ENCODE measurements at places on chromosomes 7 and 10.

- DNase-seq: no peak
Observed at GRCh38 chr7:146136357-146136875, 19.8 kb downstream of the CNTNAP2 start.

DNA sequence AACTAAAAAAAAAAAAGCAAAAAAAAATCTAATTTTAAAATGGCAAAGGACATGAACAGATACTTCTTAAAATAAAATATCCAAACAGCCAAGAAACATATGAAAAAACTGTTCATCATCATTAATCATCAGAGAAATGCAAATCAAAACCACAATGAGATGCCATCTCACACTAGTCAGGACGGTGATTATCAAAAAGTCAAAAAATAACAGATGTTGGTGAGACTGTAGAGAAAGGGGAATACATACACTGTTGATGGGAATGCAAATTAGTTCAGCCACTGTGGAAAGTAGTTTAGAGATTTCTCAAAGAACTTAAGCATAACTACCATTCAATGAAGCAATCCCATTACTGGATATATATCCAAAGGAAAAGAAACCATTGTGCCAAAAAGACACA is 30.2 kb downstream of the COBL start:
- DNase-seq: no peak

- no peak for DNase-seq
Observed at GRCh38 chr7:36188906-36189305, 35.9 kb downstream of the EEPD1 start.

GRCh38 chr10:49594594-49594993 is 15.5 kb upstream of the SLC18A3 start:
- DNase-seq: peak; percentile 26

DNA sequence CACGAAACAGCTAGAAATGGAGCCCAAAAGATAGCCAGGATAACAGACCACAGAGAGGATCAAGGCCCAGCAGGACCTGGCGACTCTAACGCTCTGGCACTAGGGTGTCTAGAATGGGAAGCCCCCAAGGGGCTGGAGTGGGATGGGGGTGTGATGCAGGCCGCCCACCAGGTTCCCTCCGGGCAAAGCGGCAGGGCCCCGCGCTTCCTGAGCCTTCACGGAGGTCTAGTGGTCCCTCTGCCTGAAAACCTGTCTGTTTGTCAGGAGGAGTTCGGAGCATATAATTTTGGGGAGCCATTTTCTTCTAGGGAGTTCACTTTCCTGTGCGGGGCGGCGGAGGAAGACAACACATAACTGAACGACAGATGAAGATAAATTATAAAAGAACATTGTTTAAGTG is 48.2 kb upstream of the FXYD4 start:
- no peak for DNase-seq

DNA sequence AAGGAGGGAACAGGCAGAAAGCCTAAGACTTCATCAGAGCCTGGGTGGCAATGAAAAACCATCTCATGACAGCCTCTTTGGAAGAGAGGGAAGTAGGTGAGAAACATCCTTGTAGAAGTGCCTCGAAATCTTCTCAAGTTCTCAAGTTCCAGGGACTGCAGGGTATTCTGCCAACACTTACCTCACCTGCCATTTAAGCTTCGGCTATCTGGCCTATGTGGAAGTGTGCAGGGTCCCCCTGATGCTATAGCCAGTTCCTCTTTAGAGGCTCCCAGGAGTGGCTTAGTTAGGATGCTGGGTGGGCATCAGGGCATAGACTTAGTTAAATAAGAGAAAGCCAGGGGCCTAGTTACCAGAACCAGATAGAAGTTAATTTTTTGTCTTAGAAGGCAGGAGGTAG is 27.0 kb downstream of the ABCC2 start:
- no peak for DNase-seq
